GM12891 (cell line): ENCODE measurements at places on chromosomes 3 and 15.

GRCh38 chr3:186782542-186783057 lies 777 bp upstream of the EIF4A2 start:
- no peak for DNase-seq

DNA sequence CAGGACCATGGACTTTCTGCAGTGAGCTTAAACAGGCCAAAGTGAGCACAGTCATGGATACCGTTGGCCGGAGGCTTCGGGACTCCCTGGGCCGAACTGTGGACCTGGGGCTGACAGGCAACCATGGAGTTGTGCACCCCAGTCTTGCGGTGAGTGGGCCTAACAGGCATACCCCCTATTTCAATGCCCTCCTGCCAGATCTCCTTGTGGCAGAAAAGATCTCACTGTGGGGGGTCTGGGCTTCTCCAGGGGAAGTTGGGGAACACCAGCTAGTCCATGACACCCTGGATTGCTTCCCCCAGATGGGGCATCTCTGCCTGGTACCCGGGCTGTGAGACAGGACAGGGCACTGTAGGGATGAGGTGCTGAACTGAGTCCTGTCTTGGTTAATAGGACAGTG lies 29.5 kb downstream of the ACAD9 start:
- DNase-seq: no peak

GRCh38 chr3:24963762-24964625 lies 464.1 kb upstream of the RARB start:
- DNase-seq: no peak

- peak; percentile 30 for DNase-seq
Measured at GRCh38 chr3:132659365-132660051, at the start of gene ACAD11. Gene ACAD11, minus strand, starts transcription at chr3:132659809. Its CDS starts 58 bp downstream, at chr3:132659751.

DNA sequence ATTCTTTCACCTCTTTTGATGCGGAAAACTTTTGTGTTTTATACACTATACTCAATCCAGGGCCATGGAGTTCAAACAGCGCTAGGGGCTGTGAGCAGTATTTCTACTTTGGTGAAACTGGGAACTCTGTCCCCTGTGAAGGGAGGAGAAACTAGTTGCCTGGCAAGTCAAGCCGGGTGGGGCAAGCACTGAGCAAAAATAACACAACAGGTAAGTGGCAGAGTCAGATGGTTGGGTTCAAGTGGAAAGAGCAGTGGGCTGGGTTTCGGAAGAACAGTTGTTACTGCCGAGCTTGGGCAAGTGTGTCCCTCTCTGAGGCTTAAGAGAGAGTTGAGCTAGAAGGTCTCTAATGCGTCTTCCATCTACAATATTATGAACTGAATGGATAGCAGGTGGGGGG lies 59.7 kb upstream of the ROPN1 start:
- DNase-seq: no peak

GRCh38 chr15:60574801-60575631 lies 96.1 kb upstream of the ICE2 start:
- DNase-seq: no peak

- no peak for DNase-seq
Measured at GRCh38 chr15:65363306-65363705, 14.5 kb downstream of the IGDCC3 start.

DNA sequence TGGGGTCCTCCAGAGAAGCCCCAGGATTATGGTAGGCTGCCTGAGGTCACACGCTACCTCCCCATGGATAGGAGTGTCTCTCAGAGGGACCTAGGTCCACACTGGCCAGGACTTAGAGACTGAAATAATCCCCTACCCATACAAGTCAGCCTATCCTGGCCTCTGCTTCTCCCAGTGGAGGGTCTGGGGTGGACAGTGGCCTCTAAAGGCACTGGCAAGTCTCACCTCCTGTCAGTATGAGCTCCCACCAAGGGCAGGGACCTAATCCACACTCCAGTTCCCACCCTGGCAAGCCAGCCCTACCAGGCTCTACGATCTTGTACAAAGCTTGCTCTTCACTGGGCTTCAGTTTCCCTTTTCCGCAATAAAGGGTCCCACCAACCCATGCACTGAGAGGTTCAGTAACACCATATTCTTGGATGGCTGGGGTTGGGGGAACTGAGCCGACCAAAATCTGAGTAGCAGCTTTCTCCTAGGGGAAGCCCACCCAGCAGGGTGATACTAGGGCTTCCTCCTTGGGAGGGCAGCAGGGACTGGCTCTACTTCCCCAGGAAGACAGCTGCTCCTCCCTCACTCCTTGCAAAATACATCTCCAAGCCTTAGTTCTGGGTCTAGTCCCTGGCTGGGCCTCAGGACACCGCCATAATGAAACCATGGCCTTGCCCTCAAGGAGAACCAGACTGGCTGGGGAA lies 2.4 kb downstream of the CISH start:
- no peak for DNase-seq

- no peak for DNase-seq
Measured at GRCh38 chr3:62242831-62243509, 130.4 kb downstream of the FEZF2 start.

GRCh38 chr3:89527736-89528305 lies 420.4 kb downstream of the EPHA3 start:
- DNase-seq: no peak

GRCh38 chr15:23762026-23762425 lies 74.9 kb upstream of the NDN start:
- no peak for DNase-seq

- no peak for DNase-seq
Measured at GRCh38 chr3:34035775-34036174, 237.3 kb downstream of the PDCD6IP start.

DNA sequence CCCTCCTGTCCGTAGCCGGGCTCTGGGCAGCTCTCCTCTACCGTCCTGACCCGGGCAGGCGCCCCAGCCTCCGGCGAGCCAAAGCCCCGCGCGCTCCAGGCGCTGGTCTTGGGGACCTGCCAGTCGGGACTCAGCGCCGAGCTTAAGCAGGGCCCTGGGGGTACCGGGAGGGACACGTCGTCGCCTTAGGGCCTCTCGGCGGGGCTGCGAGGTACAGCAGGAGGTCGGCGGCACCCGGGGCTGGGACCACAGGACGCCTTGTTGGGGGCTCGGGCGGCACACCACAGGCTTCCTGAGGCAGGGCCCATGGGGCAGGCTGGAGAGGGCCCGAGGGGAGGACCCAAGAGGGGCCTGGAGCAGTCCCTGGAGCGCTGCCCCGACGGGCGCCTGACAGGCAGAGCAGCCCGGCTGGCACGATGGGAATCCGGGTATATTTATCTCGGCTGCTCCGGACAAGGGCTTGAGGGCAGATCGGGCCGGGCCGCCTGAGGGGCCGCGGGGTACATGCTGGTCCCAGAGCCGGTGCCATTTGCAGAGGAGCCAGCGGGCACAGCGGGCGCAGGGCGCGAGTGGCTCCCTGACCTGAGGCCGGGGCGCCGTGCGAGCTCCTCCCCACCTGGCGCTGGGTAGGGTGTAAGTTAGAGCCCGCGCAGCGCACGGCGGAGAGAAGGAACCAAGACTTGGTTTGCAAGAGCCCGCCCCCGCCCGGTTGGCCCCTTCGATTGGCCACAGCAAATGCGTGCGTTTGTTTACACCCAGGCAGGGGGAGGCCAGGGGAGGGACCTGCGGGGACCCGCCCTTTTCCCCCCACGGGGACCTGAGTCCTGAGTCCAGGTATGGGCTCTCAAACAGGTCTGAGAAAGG lies 574 bp downstream of the SLC38A3 start:
- peak; percentile 53 for DNase-seq

DNA sequence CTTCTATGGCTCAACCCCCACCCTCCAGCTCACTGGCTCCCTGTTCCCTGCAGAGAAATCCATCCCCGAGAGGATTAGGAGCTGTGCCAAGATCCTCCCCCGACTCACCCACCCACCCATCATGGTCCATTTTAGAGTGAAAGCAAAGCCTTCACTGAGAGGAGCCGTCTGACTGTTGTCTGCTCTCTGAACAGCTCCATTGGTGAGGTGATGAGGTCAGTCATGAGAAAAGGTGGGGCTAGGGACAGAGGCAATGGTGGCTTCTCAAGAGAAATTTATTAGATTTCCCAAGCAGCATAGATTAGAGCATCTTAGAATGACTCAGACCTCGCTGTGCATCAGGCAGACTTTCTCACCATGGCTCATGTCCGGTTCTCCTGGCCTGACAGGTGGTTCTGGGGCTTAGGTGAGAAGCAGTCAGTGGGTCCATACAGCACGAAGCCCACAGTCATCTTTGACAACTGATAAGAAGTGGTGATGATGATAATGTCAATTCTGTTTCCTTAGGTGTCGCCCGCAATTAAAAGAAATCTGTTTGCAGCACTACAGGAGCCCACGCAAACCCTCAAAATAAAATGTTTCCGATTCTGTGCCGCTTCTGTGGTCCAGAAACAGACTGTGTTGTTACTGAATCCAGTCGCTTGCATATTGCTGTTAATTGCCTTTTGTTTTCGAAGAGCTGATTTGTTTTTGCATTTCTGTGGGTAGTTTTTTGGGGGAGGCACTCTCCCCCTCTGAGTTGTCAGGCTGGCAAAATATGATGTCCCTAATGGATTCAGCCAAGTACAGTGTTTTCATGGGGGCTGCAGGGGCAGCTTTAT lies 24.8 kb upstream of the RHO start:
- DNase-seq: no peak

GRCh38 chr3:173742491-173742890 lies 344.9 kb downstream of the NLGN1 start:
- no peak for DNase-seq

DNA sequence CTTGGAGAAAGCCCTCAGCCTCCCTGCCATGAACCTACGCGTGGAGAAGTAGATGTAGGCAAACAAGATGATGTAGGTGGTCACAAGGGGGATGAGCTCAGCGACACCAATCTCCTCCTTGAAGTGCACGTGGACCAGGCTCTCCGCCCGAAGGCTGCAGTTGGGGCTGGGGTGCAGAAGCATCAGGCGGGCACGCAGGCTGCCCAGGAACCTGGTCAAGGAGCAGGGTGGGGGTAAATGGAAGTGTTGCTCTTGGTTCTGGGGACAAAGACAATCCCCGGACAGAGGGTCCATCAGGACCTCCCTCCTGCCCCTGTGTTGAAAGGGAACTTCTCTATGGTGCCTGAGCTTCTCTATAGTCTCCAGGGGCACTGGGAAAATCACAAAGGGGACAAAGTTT lies 45.1 kb downstream of the PTPN23 start:
- DNase-seq: no peak

GRCh38 chr15:83200162-83200561 lies 7.5 kb downstream of the HDGFL3 start:
- DNase-seq: no peak

DNA sequence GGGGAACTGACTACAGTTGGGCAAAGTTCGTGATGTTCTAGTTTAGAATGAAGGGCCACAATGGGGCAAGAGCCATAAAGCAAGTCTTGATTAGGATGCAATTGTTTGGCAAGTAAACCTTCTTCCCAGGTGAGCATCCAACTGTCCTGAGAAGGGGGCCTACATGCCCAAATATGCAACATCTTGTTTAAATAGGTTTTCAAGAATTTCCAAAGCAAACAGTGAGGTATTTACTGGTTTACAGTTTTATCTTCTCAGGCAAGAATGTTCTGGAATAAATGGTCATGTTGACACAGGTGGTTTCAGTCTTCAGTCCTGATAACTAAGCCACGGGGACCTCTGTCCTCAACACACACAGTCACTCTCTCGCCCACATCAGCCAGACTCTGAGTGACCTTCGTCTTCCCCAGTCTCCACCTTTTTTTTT lies 90.3 kb upstream of the FAM174B start:
- DNase-seq: no peak

GRCh38 chr3:174441588-174442301 lies 417.4 kb upstream of the NAALADL2 start:
- DNase-seq: no peak

GRCh38 chr3:188664795-188665194 lies 507.0 kb upstream of the TPRG1 start:
- no peak for DNase-seq

DNA sequence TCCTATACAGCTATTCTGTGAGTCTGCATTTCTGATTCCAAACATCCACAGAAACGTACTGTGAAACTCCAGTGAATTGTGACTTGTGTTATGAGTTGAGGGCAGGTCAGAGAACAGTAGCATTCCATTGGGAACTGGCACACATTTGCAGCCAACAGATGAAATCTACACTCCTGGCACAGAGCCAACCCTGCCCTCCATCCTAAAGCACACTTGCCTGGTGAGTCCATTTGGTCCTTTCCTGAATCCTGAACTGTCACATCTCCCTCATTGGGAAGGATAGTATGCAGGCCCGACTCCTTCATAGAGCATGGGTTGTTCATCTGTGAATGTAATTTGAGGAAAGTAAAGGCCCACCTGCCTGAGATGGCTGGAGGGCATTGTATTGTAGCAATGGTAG lies 314.3 kb upstream of the RASGRP1 start:
- no peak for DNase-seq

DNA sequence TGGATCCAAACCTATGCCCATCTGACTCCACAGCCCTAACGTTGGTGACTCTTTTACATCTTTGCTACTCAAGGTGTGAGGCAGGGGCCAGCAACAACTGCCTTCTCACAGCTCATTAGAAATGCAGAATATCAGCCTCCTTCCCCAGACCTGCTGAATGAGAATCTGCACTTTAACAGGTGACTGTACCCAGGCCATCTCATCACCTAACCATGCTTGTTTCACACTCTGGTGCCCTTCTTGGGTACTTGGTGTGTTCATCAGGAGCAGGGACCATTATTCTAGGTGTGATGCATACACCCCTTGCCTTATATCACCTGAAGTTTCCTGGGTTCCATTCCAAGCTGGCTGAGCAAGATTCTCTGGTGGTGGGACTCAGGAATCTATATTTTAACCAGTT lies 196.3 kb upstream of the LMCD1 start:
- no peak for DNase-seq

GRCh38 chr3:132245552-132246142 lies 71.6 kb upstream of the ACP3 start:
- DNase-seq: no peak

DNA sequence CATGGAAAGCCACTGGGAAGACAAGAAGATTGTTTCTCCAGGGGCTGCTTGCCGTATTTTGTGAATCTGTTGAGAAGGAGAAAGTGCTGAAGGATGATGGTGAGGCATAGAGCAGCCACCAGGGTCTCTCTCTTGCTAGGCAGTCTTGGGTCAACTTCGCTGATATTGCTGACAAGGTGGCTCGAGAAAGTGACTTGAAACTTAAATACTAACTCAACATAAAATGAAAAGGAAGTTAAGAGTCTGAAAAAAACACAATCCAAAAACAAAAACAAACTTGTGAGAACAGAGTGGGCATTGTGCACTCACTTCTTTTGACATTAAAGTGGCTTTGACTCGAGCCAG lies 90.1 kb downstream of the CHST2 start:
- DNase-seq: no peak

GRCh38 chr15:38171973-38172372 lies 80.7 kb upstream of the SPRED1 start:
- DNase-seq: no peak

DNA sequence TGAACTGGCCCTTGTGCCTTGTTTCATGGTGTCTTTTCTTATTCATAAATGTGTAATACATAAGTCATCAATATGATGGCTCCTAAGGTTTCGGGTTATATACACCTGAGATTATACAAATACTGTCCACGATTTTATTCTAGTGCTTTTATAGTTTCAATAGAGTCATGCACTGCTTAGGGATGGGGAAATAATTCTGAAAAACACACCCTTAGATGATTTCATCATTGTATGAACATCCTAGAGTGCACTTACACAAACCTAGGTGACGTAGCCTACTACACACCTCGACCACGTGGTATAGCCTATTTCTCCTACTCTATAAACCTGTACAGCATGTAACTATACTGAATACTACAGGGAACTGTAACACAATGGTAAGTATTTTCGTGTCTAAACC lies 988.8 kb upstream of the NR2F2 start:
- no peak for DNase-seq

- no peak for DNase-seq
Measured at GRCh38 chr3:141605883-141606282, 119.1 kb downstream of the RASA2 start.
